ENCODE measurements at places on chromosomes 1 and 21.
A peak's percentile ranks its signal among the peaks of the same experiment; 100 is the strongest.

GRCh38 chr1:205205055-205205454 is 6.4 kb downstream of the DSTYK start:
- no peak for DNase-seq

- no peak for DNase-seq
These were observed 228.9 kb upstream of the ADGRL4 start for GRCh38 chr1:79235301-79236002.

GRCh38 chr1:220787069-220787619 is 431 bp downstream of the MTARC1 start:
- peak; percentile 51 for DNase-seq

- DNase-seq, result no peak
These were observed 48.0 kb upstream of the PARP1 start for GRCh38 chr1:226455843-226456242.

DNA sequence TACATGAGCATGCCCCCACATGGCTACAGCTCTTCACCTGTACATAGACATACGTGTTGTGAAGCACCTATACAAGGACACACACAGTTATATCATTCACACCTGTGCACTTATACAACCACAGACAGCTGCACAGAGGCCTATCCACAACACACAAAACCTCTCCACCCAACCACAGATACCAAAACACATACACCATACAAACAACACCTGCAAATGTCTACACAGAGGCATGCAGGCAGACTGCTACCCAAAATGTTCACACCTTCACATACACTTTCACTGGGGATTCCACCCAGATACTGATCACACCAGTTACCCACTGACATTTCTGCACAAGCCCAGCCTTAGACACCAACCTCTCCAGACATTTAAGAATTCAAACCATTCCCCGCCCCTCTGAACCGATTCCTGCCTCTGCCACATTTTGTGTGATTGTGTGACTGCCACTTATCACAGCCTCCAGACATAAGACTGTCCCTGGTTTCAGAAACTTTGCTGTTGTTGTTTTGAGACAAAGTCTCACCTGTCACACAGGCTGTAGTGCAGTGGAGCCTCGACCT is 2.0 kb downstream of the C1orf232 start:
- DNase-seq, result no peak

GRCh38 chr1:111864862-111865261 is 109.2 kb downstream of the DDX20 start:
- no peak for DNase-seq

DNA sequence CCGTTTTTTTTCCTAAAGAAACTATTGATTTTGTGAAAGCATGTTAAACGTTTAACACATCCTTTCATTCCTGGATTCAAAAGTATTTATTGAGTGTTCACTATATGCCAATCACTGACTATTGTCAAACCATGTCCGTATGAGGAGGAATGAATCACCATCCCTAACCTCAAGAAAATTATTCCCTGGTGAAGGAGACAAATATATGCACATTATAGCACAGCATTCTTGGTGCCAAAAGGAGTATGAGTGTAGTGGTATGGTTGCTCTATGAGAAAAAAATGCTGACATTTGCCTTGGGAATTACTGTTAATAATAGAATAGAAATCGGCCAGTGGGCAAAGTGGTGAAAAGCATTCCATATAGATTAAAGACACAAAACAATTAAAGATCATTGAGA is 1390.1 kb downstream of the MRPL39 start:
- no peak for DNase-seq

DNA sequence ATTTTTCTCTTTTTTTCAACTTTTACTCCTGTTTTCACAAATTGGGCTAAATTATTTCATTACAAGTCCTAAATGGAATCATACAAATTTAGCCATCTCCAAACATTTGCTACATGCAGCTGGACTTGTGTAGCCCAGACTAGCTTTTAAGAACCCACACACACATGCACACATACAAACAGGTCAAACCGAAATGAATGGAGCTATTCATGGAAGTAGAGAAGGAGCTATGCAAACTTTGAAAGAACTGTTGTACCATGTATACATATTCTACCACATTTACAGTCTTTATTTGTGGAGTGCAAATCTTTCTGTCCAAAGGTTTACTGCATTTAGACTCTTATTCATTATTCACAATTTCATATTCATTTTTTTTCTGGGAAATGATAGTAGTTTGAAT is 189.1 kb upstream of the RNPC3 start:
- DNase-seq, result no peak

- no peak for DNase-seq
These were observed 101.4 kb upstream of the PDE4B start for GRCh38 chr1:65691152-65691900.

- DNase-seq, result no peak
These were observed 182.1 kb downstream of the ETS2 start for GRCh38 chr21:38987633-38988508.

- no peak for DNase-seq
These were observed 24.5 kb upstream of the SOD1 start for GRCh38 chr21:31634993-31635392.

DNA sequence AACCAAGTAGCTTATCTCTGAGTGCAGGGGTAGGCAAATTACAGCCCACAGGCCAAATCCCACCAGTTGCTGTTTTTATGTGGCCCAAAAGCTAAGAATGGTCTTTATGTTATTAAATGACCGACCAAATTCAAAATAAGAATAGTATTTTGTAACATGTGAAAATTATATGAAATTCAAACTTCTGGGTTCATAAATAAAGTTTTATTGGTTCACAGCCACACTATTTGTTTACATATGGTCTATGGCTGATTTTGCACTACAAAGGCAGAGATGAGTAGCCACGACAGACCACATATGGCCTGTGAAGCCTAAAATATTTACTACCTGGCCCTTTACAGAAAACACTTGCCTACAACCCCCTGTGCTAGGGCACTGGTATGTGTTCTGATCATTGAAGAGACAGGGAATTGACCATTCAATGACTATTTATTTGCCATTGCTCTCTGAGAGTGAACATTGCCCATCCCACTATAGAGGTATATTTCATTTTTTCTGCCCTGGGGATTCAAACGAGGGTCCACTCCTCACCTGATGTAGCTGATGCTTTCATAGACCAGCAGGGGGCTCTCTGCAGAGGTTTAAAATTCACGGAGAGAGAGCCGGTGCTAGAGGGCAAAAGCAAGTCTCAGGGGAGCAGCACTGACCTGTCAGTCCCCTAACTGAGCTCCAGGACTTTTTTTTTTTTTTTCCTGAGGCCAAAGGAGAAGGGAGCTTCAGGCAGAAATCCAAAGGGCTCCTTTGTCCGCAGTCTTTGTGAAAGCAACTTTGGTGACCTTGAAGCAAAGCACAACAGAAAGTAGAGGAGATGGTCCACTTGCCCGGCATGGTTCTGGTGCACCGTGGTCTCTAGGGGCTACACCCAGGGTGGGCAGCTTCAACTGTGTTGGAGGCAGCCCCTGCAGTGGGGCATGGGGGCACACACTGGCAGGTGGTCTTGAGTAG is 7.3 kb upstream of the GNL2 start:
- peak; percentile 18 for DNase-seq

DNA sequence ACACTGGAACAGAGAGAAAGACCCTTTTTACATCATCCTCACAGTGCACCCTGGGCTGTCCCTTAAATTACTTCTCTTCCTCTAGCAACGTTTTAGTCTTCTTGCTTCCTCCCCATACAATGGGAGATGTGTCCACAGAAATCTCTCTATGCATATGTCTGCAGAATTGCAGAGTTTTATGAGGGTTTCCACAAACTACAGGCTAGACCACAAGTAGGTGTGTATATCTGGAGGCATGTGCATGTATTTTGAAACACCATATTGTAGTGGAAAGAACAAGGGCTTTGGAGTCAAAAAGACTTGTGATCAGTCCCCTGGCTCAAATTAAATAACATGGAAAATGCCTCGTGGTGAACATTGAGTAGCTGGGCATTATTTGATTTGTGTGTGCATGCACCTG is 121.3 kb upstream of the IPO9 start:
- DNase-seq, result no peak

DNA sequence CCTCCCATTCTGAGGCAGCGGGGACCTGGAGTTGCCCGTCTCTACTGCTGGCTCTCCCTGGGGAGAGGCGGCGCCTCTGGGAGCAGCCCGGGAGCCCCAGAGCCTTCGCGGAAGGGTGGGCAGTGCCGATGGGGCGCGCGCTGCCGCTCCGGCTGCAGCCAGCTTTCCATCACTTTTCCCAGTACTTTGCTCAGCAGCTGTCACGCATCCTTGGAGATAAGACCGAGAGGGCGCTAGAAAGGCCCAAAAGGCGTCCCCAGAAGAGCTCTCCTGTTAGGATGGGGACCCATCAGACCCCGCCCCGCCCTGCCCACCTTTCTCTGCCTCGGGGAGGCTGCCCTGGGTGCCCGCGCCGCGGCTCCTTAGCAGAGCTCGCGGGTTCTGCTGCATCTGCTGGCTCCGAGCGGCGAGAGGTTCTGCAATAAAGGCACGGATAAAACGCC is 534 bp downstream of the KCNH1 start:
- DNase-seq, result no peak

DNA sequence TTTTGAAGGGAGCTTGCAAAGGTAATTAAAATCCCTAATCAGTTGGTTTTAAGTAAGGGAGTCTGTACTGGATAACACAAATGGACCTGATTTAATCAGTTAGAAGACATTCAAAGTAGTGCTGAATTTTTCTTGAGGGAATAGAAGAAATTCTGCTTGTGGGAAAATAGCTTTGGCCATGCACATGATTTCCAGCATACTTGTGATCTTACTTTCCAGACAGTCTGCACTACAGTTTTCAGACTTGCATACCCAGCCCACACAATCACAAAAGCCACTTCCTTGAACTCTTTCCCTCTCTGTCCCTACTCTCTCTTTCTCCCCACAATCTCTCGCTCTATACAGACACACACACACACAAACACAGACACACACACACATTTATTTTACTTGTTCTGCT is 852.1 kb downstream of the PLA2G4A start:
- no peak for DNase-seq

DNA sequence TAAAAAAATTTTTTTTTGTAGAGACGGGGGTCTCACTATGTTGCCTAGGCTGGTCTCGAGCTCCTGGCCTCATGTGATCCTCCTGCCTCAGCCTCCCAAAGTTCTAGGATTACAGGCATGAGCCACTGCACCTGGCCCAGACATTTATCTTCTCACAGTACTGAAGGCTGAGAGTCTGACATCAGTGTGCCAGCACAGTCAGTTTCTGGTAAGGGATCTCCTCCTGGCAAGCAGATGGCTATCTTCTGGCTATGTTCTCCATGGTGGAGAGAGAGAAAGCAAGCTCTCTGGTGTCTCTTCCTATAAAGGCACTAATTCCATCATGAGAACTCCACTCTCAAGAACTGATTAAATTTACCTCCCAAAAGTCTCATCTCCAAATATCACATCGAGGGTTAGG is 57.8 kb upstream of the C1orf185 start:
- DNase-seq, result no peak

Data from mucosa of gallbladder (tissue), 1 donor.